Activated CD4-positive, alpha-beta memory T cell treated with anti-CD3 and anti-CD28 coated beads, Interleukin-2, amount 10 ng/mL, durations not matched to agents 7 days and 5 days (primary cell): ENCODE measurements at places on chromosomes 7 and 10. TPM values are rescaled to one million over a fixed set of nuclear protein-coding genes. Genes with fewer than 3 reads are reported as not detected.
A peak's percentile ranks its signal among the peaks of the same experiment; 100 is the strongest.

DNA sequence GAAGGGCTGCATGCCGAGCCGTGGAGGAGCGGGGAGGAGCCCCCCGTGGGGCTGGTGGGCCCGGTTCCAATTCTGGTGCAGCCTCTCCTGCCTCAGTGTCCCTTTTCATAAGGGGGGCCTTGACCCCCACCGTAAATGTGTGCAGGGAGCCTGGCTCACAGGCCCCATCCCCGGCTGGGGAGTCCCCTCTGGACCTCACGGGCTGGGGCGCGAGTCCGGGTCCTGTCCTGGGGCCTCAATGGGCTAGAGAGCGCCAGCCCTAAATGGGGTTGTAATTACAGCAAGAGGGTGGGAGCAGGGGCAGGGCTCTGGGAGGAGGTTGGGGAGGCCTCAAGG, 203.0 kb downstream of the ELFN1 start:
- DNase-seq = no peak
- H3K4me3 ChIP-seq = no peak overlapping the region
- H3K27me3 ChIP-seq = no peaks in the 10 kb centered on the region
- H3K4me1 ChIP-seq = peaks cover 4% of the 10 kb centered on the region

DNA sequence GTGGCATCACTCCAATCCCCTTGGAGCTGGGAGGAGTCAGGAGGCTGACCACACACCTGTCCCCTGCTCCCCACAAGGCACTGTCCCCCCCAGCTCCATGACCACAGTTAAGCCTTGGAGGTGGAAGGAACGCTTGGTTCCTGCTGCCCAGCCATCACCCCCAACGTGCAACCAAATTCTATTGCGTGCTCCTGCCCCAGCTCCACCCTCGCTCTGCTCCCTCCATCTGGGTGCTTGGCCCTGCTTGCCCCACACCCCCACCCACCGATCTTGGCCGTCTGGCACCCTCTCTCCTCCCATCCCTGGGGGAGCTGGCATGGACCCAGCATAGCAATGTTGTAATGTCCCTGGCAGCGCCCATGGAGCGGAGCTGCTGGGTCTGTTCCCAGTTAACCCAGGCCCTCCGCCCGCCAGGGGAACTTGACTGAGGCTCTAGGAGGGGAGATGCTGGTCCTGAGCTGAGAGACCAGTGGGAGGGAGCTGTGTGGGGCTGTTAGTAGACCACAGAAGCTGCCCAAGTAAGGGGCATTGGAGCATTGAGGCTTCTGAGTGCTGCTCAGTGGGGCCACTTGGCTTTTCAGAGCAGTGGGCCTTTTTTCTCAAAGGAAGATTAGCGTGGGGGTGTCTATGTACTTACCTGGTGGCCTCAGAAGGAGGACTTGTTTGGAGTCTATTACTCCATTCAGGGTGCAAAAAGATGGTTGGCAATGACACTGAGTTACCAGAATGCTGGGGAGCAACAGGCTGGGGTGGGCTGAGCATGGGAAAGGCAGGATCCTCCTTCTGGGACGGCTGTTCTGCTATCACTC, 1.1 kb downstream of the EPHB6 start:
- peaks cover 2% of the 10 kb centered on the region for H3K36me3 ChIP-seq
- DNase-seq = no peak
- peaks cover 21% of the 10 kb centered on the region for H3K27me3 ChIP-seq
- no peak overlapping the region for H3K27ac ChIP-seq
- H3K4me3 ChIP-seq = peak overlapping the region; percentile 62

DNA sequence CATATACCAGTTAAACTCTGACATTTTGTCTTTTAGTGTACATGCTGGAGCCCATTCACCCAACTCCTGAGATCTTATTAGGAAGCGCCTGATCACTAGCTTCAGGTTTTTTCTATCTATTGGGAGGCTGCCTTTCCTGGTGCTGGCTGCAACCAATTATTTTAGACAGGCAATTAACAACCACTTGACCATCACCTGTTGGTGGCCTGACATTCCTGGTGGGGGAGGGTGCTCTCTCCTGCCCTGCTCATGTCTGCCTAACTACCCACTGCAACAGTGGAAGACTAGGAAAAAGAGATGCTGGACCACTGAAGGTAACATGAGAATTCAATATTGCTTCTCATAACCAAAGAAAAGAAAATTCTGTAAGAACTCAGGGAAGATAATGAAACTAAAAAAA, 190.3 kb upstream of the GRM3 start:
- H3K27ac ChIP-seq = no peak overlapping the region
- DNase-seq = no peak
- no peak overlapping the region for H3K4me3 ChIP-seq
- H3K27me3 ChIP-seq = no peaks in the 10 kb centered on the region
- no peaks in the 10 kb centered on the region for H3K36me3 ChIP-seq

DNA sequence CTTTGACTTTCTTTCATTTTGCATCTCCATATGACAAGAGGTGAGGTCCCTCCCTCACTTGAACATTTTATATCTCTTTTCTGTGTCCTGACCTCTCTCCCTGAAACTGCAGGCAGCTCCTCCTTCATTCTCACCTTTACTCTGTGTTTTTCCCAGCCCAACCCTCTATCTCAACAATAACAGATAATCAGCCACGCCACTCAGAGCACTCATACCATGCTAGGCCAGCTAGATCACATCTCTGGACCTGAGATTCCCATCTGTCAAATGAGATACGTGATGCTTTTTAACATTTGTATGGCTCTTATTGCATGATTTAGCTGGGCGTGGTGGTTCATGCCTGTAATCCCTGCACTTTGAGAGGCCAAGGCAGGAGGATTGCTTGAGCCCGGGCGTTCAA, 63.1 kb upstream of the PDCD4 start:
- no peaks in the 10 kb centered on the region for H3K36me3 ChIP-seq
- no peak for DNase-seq
- no peak overlapping the region for H3K27ac ChIP-seq
- H3K4me1 ChIP-seq = peaks cover 17% of the 10 kb centered on the region
- no peak overlapping the region for H3K4me3 ChIP-seq

FFAR4 gene
- not detected for total RNA-seq

ELN gene
- total RNA-seq = not detected

IGFBP3 gene
- total RNA-seq = 12.1 TPM

CH25H gene
- total RNA-seq = not detected
